ENCODE measurements at places on chromosomes 7 and 10.

- DNase-seq: no peak
These were observed 167.5 kb upstream of the NAMPT start for GRCh38 chr7:106452031-106452851.

DNA sequence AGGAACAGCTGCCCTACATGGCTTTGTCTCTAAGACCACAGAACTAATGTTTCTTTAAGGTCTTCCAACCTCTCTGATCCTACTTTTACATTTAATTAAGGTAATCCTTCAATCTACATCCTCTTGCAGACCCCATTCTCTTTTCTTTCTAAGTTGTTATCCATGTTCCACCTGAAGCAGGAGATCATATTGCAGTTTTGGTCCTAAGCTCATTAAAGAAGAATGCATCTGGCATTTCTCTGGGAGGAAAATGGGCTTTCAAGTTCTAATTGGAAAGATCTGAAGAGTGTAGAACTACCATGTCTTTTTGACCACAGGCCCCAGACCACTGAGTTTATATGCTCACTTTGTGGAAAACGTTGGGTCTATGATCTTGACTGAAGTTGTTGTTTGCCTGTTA lies 111.2 kb downstream of the SEM1 start:
- DNase-seq: no peak

DNA sequence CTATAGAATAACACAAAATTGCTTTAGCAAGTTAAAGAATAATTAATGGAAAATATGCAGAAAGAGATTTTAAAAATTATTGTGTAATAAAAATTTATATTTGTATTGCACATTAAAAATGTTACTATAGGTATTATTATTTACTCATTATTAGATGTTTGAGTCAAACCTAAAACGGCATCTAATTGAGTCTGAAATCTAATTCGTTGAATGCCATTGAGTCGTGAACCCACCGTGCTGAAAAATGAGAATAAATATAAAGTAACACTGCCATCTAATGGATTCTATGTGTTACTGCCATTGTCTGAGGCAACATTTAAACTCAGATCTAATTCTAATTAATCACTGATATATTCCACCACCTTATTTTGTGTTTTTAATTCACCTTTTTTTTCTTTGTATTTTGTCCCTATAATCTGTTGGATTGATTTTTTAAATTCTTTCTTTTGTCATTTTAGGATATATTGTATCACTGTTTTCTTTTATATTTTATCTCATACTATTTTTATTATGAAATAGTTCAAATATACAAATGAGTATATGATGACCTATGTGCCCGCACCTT lies 62.2 kb downstream of the SAMD9 start:
- DNase-seq: no peak

GRCh38 chr10:5812283-5813090 lies 747 bp downstream of the GDI2 start:
- DNase-seq: peak; percentile 31

GRCh38 chr7:5774790-5775189 lies 6.7 kb downstream of the RNF216 start:
- DNase-seq: no peak

DNA sequence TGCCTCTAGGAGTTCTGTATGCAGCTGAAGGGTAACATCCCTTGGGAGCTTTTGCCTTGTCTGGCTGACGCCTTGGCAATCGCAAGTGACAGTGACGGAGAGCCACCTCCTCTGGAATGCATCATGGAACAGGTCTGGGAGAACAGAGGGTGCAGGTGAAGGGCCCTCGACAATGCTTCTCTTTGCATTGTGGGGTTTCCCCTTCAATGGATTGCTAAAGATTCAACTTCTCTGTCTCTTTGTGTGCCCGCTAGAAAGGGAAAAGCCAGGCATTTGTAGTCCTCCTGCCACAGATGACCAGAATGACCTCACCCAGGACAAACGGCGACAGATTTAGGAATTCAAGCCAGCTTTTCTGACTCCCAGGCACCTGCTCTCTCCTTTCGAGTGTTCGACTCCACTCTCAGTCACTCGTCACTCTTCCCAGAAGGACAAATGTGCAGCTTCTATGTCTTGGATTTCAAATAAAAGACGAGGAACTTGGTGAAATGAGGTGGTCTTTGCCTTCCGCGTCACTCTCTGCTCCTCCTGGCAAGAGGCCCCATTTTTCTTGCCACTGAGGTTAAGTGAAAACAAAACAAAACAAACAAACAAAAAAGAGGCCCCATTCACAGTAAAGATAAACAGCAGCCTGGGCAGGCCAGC lies 26.1 kb downstream of the IL2RA start:
- DNase-seq: no peak

GRCh38 chr7:71173955-71174354 lies 42.0 kb downstream of the GALNT17 start:
- no peak for DNase-seq

- DNase-seq: no peak
These were observed 202.5 kb upstream of the AGK start for GRCh38 chr7:141348728-141349127.

DNA sequence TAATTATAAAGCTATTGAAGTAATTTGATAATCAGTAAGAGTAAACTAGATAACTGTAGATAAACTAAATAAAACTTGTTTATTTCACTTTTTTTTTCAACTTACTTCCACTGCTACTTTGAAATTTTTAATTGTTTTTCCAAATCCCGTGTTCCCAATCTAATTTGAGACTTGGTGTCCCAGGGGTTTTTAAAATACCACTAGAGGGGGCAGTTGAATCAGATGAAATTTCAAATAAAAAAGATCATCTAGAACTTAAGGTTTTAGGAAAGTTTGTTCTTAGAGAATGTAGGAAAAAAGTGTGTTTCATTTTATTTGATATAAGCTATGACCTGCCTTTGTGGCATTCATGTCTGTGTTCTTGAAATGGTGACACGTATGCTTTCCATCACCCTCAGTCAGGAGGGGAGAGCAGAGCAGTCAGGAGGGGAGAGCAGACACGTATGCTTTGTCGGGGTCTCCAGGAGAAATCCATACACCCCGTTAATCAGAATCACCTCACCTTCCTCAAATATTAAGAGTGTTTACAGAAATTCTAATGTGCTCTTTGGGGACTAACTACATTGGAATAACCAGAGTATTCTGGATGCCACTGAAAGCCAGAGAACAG lies 49.9 kb downstream of the C10orf67 start:
- DNase-seq: no peak

DNA sequence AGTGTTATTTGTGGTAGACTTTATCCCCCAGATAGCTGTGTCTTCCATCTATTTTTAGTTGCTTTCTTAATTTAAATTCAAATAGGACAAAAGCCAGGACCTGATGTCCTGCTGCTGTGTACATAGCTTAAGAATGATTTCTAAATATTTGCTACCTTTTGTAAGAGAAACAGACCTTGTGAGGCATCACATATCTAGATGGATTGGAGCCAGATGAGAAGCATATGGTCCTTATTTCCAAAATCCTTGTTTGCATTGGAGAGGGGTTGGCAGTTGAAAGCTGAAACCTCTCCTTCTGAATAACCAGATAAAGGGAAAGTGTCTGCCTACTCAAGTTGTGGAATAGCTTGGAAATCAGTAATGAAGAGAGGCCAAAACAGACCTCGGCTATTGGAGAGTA lies 50.7 kb upstream of the AMPH start:
- DNase-seq: no peak

DNA sequence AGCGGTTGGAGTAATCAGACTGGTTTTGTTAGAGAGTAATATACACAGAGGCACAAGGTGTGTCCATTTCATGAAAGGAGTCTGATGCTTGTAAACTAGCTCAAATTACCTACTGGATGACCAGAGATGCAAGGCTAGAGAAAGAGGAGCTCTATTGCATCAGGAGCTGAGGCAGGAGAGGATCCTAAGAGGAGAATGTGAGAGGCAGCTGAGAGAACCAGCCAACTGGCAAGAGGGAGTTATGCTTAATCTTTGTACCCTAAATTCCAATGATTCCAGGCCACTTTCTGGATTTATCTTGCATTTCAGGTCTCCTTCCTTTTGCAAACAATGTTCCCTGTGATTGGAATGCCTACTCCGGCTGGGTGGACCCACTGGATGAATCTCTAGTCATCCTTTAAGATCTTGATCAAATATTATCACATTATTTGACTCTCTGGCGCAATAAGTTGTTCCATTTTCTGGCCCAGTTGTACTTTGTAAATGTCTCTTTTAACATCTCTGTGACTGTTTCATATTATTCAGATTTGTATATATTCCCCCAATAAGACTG lies 57.5 kb upstream of the PTPN12 start:
- DNase-seq: no peak

DNA sequence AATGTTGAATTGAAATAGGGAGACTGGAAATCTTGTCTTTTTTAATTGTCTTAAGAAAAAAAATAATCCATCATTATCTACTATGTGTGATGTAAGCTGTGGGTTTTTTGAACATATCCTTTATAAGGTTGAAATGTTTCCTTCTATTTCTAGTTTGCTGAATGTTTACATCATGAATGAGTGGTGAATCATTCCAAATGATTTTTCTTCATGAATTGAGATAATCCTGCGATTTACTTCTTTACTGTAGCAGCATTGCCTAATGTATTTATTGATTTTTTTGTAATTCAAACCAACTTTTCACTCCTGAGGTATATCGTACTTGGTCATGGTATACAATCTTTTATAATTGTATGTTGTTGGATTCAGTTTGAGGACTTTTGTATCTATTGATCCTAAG lies 607.6 kb upstream of the PFKP start:
- no peak for DNase-seq

DNA sequence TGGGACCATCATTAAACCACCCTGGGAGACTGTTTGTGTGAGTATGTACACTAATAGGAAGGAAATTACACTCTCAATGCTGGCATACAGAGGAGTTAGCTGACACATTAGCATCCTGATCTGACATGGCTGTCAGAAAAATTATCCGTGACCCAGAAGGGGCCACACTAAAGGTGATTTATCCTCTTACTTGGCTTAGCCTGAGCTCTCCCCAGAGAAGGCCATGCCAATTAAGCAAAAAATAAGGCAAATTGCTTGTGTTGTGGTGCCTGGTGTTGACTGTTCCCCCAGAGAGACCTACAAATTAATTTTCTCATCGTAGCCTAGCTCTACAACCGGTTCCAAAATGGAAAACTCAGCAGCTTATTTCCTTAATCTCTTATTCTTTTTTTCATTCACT lies 992.3 kb downstream of the KCNMA1 start:
- DNase-seq: no peak

DNA sequence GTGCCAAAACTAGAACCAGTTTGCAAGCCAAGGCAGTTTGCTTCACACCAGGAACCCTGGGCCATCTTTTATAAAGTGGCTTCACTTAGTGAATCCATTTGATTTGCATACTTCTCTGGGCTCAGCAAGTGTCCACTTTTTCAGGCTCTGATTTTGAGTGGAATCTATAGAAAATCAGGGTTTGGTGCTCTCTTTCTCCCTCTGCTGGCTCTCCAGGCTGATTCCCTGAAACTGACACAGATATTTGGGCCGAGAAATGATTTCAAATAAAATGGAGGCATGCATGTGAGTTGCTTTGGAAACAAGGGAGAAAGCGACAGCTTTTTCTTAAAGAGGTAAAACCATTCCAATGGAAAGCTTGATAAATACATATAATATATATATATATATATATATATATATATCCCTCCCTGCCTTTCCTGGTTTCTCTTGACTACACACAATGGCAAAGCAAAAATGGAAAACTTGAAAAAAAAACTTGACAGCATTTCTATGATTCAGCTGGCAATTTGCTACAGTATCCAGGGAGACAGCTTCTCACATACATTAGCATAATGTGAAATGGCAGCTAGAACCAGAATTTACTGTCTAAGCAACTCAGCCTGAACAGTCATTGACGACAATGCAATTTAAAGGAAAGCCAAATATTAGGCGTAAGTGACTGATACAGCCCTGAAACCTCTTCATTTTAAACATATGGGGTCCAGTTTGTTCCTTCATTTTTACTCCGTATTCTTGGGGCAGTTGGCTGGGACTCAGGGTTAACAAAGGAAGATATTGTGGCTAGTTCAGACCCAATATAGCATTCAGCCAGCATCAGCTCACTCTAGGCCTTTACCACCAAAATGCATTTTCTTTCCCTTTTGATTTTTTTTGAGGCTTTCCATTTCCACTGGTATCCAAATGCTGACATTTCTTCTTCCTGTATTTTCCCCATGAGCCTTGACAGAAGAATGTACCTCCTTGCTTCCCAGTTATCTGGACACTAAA lies 188.5 kb downstream of the TMEM178B start:
- no peak for DNase-seq

GRCh38 chr7:133452577-133452976 lies 199.7 kb downstream of the EXOC4 start:
- no peak for DNase-seq

GRCh38 chr7:117259615-117260014 lies 63.2 kb downstream of the WNT2 start:
- no peak for DNase-seq

- no peak for DNase-seq
These were observed 502.0 kb upstream of the CELF2 start for GRCh38 chr10:10515479-10516204.

- no peak for DNase-seq
These were observed 102.6 kb upstream of the AGR3 start for GRCh38 chr7:16984375-16984774.

DNA sequence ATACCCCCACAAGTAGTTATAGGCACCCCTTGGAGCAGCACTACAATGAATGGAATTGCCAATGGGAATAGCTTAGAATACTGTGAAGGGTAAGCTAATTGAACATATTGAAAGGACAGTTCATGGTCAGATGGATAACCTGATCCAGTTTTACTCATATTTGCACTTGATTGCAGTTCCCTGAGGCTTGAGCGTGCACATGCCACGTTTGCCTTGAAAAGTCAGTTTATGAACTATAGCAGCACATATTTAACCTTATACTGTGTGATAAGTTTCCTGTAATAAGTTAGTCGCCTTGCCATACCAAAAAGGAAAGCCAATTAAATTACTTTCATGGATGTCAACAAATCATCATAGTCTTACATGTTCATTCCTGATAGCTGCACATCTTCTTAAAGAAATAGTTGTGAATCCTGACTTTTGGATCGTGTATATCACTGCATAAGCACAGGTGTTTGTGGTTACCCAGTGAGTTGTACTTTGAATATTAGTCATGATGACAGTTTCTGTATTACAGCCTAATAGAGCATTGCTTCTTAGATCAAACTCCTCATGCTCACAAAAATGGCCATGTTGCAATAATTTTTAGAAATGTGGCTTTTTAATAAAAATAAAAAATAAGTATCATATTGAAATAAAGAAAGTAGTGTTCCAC lies 21.6 kb downstream of the DNTT start:
- no peak for DNase-seq

DNA sequence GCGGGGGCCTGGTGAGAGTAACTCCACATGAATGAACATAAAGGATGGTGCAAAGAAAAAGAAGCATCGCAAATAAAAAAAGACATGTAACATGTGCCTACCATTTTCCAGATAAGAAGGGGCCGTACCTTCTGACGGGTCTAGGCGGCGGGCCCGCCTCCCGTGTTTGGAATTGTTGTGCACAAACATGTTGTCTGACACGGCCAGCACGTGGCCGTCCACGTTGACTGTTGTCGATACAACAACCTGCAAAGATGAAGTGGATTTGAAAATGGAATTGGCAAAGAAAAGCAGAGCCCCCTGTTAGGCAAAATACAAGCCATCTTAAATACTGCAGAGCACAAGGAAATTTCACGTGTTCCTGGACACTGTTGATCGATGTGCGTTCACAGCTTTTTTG lies 90.7 kb downstream of the EBF3 start:
- DNase-seq: no peak

GRCh38 chr7:155471718-155472117 lies 13.8 kb downstream of the EN2 start:
- no peak for DNase-seq

- DNase-seq: no peak
These were observed 27.6 kb upstream of the OPTN start for GRCh38 chr10:13072339-13072738.

- no peak for DNase-seq
These were observed 451.8 kb downstream of the SEMA3D start for GRCh38 chr7:84735011-84735410.

GRCh38 chr10:96685306-96685705 lies 35.0 kb downstream of the PIK3AP1 start:
- DNase-seq: no peak
